ENCODE measurements at places on chromosomes 7 and 10. TPM values are rescaled to one million over a fixed set of nuclear protein-coding genes. Genes with fewer than 3 reads are reported as not detected.

ADGRA1 gene
- total RNA-seq, result not detected

ATOH7 gene
- not detected for total RNA-seq

FAM131B gene
- not detected for total RNA-seq

PNLIP gene
- not detected for total RNA-seq

ZPBP gene
- not detected for total RNA-seq

CFAP70 gene
- 2.6 TPM for total RNA-seq

DMBT1 gene
- not detected for total RNA-seq

GRCh38 chr10:116253716-116254115, 19.3 kb downstream of the GFRA1 start:
- no peak for DNase-seq

DNA sequence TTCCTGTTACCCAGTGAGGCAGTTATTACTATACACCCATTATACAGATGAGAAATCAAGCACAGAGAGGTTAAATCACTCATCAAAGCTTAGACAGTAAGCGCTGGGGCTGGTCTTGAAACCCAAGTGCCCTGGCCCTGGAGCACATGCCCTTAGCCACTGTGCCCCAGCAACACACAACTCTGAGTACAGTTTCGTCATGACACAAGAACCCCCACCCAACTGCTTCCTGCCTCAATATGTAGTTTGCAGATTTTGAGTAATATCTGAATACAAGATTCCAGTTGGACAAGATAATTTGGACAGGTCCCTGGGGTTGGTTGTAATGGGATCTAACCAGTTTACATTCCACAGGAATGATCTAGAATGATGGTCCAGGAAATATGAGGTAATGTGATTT, 62.8 kb downstream of the SH3PXD2A start:
- no peak for DNase-seq

DNA sequence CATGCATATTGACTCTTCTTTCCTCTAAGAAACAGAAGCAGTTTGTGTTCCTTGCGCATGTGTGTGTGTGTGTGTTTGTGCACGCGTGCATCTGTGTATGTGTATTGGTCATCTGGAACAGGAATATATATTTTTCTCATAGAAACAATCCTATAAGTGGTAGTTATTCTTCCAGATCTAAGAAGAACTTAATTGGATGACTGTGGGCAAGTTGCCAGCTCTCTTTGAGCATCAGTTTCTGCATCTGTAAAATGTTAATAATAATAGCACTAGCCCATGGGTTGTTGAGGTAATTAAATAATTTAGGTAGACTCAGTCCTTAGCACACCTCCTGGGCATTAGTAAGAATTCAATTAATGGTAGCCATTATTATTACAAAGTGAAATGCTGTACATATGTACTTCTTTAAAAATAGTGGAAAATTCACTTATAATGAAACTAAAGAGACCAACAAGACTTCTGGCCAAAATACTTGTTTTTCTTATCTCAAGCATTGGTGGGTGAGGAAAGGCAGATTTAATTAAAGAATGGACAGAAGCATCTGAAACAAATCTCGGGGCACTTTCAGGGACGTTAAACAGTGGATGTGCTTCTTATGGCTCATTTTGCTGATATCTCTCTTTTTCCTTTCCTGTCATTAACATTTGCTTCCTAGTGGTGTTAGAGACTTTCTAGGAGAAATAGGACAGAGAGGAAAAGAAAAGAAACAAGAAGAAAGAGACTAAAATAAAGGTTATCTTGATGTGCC, 124.9 kb upstream of the HABP2 start:
- no peak for DNase-seq

- no peak for DNase-seq
These were observed 1060.3 kb upstream of the CELF2 start for GRCh38 chr10:9957351-9957750.

DNA sequence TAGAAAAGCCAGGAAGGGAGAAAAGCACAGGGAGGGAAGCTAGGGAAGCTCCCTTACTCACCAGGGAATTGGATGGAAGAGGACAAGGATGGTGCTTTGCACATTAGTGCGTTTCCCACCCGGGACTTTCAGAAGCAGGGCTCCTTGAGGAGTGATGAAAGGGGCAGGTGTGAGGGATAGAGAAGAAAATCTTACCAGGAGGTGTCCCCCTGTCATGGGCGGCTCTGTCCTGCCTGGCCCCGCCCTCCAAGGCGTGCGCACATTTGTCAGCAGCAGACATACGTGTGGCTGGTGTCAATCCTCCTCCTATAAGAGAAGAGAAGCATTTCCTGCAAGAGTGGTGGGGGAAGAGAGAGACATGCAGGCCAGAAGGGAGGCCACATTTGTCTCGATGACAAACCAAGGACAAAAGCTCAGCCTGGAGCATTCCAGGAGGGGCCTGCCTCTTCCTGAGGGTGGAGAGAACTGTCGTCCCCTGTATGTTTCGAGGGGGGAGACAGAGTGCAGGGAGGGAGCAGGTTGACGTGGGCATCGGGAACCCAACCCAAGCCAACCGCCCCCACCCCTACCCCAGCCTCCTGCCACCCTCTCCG, 47.4 kb upstream of the COMTD1 start:
- DNase-seq, result no peak

DNA sequence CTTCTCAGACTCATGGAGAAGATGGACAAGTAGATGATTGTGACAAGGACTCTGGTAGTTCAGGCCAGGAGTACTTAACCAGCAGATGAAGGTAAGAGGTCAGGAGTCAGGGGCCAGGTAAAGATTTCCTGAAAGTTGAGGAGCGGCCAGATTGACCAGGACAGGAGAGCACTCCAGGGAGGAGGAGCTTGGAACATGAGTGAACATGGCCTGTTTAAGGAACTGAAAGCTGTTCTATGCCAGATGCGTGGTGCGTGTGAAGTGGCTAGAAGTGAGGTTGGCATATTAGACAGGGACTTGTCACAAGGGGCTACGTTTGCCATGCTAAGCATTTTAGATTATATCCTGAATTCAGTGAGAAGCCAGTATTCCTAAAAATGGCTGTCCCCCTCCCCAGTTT, 157.2 kb downstream of the WNT2 start:
- DNase-seq, result no peak

DNA sequence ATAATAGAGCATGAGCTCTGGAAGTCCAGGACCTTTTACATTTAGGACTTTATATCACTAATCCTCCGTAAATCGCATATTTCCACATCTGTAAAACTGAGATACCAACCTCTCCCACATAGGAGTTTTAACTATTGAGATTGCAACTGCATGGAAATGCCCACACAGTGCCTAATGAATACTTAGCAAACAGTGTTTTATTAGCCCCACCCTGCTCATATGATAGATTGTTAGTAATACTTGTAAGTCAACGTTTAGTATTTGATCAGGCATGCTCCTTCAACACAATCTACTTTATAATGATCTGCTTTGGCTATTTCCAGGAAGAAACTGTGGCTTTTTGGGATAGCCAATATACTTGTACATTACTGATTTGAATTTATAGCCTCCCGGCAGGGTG, 8.5 kb downstream of the PDZD8 start:
- DNase-seq, result no peak

DNA sequence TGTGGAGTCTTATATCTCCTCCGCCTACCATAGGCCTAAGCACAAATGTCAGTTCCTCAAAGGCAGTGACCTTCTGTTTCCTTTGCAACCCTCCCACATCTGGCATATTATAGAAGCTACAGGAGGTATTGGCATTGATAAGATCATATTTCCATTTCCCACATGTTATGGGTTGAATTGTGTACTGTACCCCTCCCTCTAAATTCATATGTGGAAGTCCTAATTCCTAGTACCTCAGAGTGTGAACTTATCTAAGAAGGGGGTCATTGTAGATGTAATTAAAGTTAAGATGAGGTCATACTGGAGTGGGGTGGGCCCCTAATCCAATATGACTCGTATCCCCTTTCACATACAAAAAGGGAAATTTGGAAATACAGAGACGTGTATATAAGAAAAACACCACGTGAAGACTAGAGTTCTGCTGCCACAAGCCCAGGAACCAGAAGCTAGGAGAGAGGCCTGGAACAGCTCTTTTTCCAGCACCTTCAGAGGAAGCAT, 6.1 kb upstream of the LAMB4 start:
- DNase-seq, result no peak

GRCh38 chr10:100979791-100980272, 7.5 kb downstream of the MRPL43 start:
- no peak for DNase-seq

GRCh38 chr10:69829775-69830174, 28.1 kb downstream of the COL13A1 start:
- no peak for DNase-seq

- no peak for DNase-seq
These were observed 636.4 kb downstream of the KCNMA1 start for GRCh38 chr10:77001206-77001605.

- no peak for DNase-seq
These were observed 20.3 kb downstream of the ELAPOR2 start for GRCh38 chr7:87038993-87039690.

All from CD4-positive, alpha-beta T cell (primary cell).